ENCODE measurements at places on chromosomes 3 and 15. TPM values are rescaled to one million over a fixed set of nuclear protein-coding genes. Genes with fewer than 3 reads are reported as not detected.
A peak's percentile ranks its signal among the peaks of the same experiment; 100 is the strongest.

- H3K4me3 ChIP-seq, result no peak overlapping the region
- no peaks in the 10 kb centered on the region for H3K27me3 ChIP-seq
- H3K4me1 ChIP-seq, result no peaks in the 10 kb centered on the region
- no peaks in the 10 kb centered on the region for H3K36me3 ChIP-seq
- DNase-seq, result peak; percentile 57
- H3K27ac ChIP-seq, result peak overlapping the region; percentile 96
Measured at GRCh38 chr3:115659253-115660220, 36.2 kb downstream of the GAP43 start.

DNA sequence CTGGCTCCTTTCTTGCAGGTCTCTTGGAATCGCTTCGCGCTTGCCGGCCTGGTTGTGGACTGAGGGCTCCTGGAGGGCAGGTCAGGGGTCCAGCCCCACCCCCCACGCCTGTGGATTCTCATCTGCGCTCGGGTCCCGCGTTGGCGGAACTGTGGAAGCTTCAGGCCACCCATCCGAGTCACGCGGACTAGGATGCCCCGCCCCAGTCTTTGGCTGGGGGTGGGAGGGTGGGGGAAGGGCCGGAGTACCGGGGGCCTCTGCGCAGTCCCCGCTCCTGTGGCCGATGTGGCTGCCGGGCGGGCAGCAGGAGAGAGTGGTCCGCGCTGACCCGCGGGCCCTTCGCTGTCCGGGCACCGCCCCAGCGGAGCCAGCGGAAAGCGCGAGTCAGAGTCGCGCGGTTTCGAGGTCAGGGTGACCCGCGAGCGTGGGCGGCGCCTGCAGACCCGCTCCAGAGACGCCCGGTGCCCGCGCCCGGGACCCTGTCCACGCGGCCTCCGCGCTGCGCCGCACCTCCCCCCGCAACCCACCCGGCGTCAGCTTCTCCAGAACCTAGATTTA is 114.2 kb downstream of the KLF13 start:
- peak overlapping the region; percentile 47 for H3K4me3 ChIP-seq
- H3K27ac ChIP-seq, result peak overlapping the region; percentile 80
- H3K4me1 ChIP-seq, result no peaks in the 10 kb centered on the region
- DNase-seq, result peak; percentile 55
- no peaks in the 10 kb centered on the region for H3K27me3 ChIP-seq

DNA sequence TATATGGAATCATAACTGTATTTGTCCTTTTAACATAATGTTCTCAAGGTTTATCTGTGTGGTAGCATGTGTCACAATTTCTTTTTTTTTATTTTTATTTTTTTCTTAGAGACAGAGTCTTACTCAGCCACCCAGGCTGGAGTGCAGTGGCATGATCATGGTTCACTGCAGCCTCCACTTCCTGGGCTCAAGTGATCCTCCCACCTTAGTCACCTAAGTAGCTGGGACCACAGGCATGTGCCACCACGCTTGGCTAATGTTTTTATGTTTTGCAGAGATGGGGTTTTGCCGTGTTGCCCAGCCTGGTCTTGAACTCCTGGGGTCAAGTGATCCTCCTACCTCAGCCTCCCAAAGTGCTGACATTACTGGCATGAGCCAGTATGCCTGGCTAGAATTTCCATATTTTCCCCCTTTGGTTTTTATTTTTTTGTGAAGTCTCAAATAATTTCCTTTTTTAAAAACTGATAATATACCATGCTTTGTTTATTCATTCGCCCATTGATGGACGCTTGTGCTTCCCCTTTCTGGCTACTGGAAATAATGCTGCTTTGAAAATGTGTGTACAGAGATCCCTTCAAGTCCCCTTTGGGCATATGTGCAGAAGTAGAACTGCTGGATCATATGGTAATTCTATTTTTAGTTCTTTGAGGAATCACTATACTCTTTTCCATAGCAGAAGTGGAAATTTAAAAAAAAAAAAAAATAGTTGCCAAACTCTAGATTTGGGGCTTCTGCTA is 28.4 kb downstream of the TMEM40 start:
- H3K4me1 ChIP-seq, result peaks cover 9% of the 10 kb centered on the region
- H3K36me3 ChIP-seq, result no peaks in the 10 kb centered on the region
- H3K4me3 ChIP-seq, result no peak overlapping the region
- H3K27me3 ChIP-seq, result no peaks in the 10 kb centered on the region

- no peaks in the 10 kb centered on the region for H3K27me3 ChIP-seq
- peak; percentile 54 for DNase-seq
- H3K36me3 ChIP-seq, result no peaks in the 10 kb centered on the region
- peaks cover 5% of the 10 kb centered on the region for H3K4me1 ChIP-seq
- peak overlapping the region; percentile 98 for H3K27ac ChIP-seq
Measured at GRCh38 chr3:5188419-5189221, 1.1 kb downstream of the EDEM1 start.

DNA sequence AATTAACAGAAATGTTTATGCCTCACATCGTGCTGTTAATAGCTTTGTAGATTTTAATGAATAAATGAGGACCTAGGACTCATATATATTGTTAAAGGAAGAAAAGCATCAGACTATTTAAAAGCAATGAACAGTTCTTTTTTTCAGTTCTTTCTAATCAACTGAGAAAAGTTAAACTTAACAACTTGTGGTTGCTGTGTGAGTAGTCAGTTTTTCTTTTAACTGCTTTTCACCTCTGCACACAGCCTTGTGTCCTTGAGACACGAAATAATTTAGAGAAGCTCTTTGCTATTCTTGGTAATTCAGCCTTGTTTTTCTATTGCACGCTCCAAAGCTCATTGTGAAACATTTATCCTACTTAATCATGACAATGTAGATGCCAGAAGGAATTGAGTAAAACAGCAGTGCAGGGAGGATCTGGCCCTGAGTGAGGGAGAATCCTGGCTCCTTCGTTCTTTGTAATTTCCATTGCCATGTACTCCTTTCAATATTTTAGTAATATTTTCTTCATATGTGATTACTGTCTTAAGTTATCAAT is 499.0 kb downstream of the PYDC2 start:
- peak; percentile 10 for DNase-seq
- H3K4me1 ChIP-seq, result no peaks in the 10 kb centered on the region
- H3K36me3 ChIP-seq, result no peaks in the 10 kb centered on the region
- no peak overlapping the region for H3K4me3 ChIP-seq
- no peak overlapping the region for H3K27ac ChIP-seq

DNA sequence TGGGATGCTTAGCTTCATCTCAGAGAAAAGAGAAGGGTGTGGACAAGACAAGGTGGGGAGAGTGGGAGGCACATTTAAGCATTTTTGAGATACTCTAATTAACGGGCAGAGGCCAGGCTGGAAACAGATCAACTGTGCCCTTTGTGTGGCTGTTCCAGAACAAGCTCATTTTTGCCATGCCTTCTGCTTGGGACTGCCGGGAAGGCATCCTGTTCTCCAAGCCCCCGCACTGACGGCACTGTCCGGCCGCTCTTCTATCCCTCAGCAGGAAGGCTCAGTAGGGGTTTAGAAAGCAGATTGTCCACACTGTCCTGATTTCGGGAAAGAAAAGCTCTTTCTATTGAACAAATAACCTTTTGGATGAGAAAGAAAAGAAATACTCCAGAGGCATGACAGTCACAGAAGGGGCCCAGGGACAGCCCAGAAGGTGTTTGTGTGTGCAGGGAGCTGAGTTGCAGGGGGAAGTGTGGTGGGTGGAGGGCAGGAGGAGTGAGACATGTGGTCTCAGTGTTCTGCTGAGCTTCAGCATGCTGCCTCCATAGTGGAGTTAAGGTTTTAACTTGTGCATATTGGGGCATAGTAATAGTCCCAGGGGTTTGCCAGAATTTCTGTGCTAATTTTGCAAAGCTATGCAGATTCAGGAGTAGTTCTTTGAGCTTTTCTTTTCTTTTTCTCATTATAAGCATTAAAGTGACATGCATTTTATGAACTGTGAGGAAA is 27.3 kb downstream of the SV2B start:
- no peak overlapping the region for H3K4me3 ChIP-seq
- H3K4me1 ChIP-seq, result no peaks in the 10 kb centered on the region
- DNase-seq, result no peak
- no peak overlapping the region for H3K27ac ChIP-seq

- peak; percentile 28 for DNase-seq
- H3K27ac ChIP-seq, result no peak overlapping the region
- H3K36me3 ChIP-seq, result no peaks in the 10 kb centered on the region
- H3K27me3 ChIP-seq, result no peaks in the 10 kb centered on the region
- H3K4me3 ChIP-seq, result no peak overlapping the region
Measured at GRCh38 chr15:87871731-87872320, 384.7 kb downstream of the NTRK3 start.

DNA sequence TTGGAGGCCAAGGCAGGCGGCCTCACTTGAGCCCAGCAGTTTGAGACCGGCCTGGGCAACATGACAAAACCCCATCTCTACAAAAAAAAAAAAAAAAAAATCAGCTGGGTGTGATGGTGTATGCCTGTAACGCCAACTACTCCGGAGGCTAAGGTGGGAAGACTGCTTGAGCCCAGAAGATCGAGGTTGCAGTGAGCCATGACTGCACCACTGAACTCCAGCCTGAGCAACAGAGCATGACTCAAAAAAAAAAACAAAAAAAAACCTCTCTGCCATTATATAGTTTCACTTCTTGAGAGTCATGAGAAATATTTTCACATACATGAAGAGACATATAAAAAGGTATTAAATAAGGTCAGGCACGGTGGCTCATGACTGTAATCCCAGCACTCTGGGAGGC is 45.9 kb upstream of the CP start:
- H3K36me3 ChIP-seq, result no peaks in the 10 kb centered on the region
- no peak for DNase-seq
- no peak overlapping the region for H3K27ac ChIP-seq
- no peaks in the 10 kb centered on the region for H3K27me3 ChIP-seq
- H3K4me1 ChIP-seq, result no peaks in the 10 kb centered on the region
- no peak overlapping the region for H3K4me3 ChIP-seq

DNA sequence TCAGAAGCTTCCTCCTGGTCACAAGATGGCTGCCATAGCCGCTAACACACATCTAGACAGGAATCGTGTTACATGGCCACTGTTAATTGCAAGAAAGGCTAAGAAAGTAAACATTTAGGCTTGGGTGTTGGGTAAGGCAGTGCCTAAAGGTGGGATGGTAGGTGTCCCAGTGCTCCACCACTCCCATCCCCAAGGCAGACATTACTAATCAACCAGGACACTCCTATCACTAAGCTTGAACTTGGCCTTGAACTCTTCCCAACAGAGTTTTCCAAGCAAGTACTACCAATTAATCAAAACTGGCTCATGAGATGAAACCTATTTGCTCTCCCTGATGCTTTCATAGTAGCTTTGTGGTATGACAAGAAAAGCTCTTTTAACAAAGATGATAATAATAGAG is 37.9 kb upstream of the C3orf80 start:
- DNase-seq, result no peak
- H3K27ac ChIP-seq, result no peak overlapping the region
- H3K4me1 ChIP-seq, result no peaks in the 10 kb centered on the region
- no peaks in the 10 kb centered on the region for H3K27me3 ChIP-seq
- H3K4me3 ChIP-seq, result no peak overlapping the region
- H3K36me3 ChIP-seq, result no peaks in the 10 kb centered on the region

DNA sequence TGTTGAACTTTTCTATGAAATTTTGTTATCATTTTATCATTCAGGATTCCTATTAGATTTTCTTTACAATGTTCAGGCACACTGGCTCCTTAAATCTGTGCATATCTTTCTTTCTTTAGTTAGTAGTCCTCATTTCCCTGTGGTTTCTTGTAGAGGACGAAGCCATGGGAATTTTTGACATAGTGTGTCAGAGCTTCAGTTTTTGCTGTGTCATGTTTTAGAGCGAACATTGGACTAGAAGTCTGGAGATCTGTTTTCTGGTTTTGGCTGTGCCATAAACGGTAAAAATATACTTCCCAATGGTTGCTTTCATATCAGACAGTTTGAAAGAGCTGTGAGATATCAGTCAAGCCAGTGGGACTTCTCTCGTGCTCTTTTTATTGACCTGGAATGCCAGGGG is 105.2 kb downstream of the CHCHD4 start:
- H3K36me3 ChIP-seq, result no peaks in the 10 kb centered on the region
- no peak overlapping the region for H3K4me3 ChIP-seq
- H3K27ac ChIP-seq, result no peak overlapping the region
- no peaks in the 10 kb centered on the region for H3K4me1 ChIP-seq

DNA sequence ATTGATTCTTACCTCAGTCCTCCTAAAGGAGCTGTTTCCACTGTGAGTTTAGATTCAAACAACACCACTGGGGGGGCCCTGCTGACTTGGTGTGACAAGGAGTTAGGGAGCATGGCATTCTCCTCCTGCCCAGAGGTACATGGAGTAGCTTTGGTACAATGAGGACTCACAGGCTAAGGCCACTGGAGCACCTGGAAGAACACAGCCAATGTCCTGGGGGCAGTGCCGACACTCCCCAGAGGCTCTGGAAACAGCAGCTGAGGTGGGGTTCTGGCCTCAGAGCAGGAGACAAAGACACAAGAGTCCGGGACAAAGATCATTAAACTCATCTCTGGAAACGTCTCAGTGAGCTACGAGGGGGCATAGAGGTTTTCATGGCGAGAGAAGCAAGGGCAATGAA is 69.7 kb upstream of the POMGNT2 start:
- no peaks in the 10 kb centered on the region for H3K4me1 ChIP-seq
- no peak overlapping the region for H3K4me3 ChIP-seq
- peak overlapping the region; percentile 41 for H3K27ac ChIP-seq
- DNase-seq, result no peak
- H3K27me3 ChIP-seq, result no peaks in the 10 kb centered on the region

DNA sequence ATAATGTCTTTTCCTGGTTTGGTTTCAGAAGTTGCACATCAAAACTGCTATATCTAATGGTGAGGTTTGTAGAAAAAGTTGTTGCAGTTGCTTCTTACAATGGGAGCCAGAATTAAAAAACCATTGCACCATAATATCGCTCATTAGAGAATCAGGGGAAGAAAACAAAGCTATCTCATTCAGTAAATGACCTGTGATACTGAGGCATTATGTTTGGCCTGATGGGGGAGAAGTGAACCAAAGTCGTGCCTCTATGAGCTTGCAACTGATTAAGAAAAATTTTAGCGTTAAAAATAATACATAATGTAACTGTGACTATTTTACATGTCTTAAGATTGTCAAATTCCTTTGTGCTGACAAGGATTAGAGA is 60.2 kb upstream of the ARHGEF26 start:
- no peak overlapping the region for H3K27ac ChIP-seq
- DNase-seq, result no peak
- no peaks in the 10 kb centered on the region for H3K4me1 ChIP-seq

GRCh38 chr15:56883088-56883487 is 35.4 kb upstream of the TCF12 start:
- no peak for DNase-seq
- no peaks in the 10 kb centered on the region for H3K36me3 ChIP-seq
- H3K4me1 ChIP-seq, result no peaks in the 10 kb centered on the region
- H3K27ac ChIP-seq, result no peak overlapping the region
- H3K4me3 ChIP-seq, result no peak overlapping the region
- H3K27me3 ChIP-seq, result no peaks in the 10 kb centered on the region

The FAM107A gene
- polyA plus RNA-seq, result 48.1 TPM

The MST1R gene
- 38.8 TPM for polyA plus RNA-seq

The TGFBR2 gene
- 31.1 TPM for polyA plus RNA-seq

The ERICH6 gene
- not detected for polyA plus RNA-seq

The CELSR3 gene
- 1.2 TPM for polyA plus RNA-seq

The CILP gene
- polyA plus RNA-seq, result 0.30 TPM

The GOLGA6B gene
- not detected for polyA plus RNA-seq

The CNTN6 gene
- 3.3 TPM for polyA plus RNA-seq

The CP gene
- 47.2 TPM for polyA plus RNA-seq

The CSTA gene
- 52.5 TPM for polyA plus RNA-seq
